ENCODE measurements at places on chromosomes 7 and 10.

DNA sequence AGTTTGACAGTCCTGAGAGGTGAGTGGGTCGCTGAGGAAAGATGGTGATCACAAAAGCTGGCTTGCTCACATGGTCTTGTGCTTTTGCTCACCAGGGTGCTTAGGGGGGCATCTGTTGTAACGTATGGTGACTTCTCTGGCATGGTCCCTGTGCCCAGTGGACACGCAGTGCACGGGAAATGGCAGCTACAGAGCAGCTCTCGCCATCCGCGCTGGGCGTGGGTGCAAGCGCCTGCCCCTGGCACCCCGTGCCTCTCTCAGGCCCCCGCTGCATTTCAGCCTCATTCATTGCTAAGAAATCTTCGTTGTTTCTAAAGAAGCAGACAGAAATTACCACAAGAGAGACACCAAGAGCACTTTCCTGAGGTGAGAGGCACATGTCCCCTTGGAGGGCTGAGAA lies 101.2 kb downstream of the FANK1 start:
- no peak for DNase-seq

DNA sequence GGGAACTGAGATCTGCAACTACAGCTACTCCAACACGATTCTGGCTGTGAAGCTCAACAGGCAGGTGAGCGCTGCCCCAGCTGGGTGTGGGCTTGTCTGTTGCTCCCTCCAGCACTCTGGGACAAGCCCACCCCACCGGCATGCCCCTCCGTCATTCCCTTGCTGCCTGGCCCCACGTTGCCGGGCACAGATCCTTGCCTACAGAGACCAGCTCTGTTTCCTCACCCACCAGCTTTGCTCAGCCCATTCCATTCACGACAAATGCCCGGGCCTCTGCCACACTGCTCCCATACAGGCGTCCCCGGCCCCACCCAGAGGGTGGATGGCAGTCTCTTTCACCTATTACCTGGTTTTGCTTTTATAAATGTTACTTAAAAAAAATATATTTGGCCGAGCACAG lies 24.6 kb downstream of the WIPI2 start:
- DNase-seq: no peak

DNA sequence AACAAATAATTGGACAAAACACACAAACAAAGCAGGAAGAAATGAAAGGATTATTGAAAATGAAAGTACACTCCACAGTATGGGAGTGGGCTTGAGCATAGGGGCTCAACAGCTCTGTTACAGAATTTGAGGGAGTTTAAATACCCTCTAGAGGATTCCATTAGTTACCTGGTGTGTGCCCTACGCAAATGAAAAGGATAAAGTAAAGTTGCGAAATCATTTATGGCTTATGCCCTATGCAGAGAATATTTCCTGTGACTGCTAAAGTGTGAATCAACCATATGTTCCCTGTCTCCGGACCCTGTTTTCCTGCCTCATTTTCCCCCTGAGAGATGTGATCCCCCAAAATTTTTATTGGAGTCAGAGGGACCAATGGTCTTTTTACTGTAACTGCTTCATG lies 634.6 kb upstream of the CNTNAP2 start:
- DNase-seq: no peak

GRCh38 chr7:84941291-84941690 lies 245.6 kb downstream of the SEMA3D start:
- DNase-seq: no peak

DNA sequence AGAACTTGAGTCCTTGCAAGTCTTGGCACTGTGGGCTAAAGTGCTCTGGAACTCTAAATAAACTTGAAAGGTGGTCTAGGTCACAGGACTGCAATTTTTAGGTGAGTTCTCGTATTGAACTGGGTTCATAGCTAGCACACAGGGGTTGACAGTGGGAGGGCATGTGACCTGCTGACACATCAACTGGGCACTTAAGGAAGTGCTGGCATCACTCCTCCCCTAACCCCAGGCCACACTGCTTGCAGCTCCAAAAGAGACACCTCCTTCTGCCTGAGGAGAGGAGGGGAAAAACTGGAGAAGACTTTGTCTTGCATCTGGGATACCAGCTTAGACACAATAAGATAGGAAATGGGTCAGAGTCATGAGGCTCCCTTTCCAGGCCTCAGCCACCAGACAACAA lies 38.0 kb upstream of the AASS start:
- no peak for DNase-seq

DNA sequence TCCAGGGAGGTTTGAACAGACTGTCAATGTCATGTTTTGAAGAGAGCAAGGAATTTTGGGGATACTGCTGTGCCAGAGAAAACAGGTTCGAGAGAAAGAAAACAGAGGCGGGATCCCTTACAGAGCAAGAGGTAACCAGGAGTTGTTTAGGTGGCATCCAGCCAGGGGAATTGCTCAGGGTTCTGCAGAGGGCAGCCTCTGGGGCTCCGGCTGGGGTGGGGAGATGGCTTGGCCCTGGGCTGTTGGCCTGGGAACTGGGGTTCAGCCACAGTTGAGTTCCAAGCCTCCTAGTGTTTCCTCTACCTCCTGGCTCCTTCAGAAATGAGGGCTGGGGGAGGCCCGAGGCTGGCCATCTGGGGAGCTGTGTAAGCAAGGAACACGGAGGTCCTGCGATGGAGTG lies 68.0 kb downstream of the CAMK1D start:
- DNase-seq: no peak

Data from thoracic aorta (tissue), 2 donors.